ENCODE measurements at places on chromosomes 16 and 17.

DNA sequence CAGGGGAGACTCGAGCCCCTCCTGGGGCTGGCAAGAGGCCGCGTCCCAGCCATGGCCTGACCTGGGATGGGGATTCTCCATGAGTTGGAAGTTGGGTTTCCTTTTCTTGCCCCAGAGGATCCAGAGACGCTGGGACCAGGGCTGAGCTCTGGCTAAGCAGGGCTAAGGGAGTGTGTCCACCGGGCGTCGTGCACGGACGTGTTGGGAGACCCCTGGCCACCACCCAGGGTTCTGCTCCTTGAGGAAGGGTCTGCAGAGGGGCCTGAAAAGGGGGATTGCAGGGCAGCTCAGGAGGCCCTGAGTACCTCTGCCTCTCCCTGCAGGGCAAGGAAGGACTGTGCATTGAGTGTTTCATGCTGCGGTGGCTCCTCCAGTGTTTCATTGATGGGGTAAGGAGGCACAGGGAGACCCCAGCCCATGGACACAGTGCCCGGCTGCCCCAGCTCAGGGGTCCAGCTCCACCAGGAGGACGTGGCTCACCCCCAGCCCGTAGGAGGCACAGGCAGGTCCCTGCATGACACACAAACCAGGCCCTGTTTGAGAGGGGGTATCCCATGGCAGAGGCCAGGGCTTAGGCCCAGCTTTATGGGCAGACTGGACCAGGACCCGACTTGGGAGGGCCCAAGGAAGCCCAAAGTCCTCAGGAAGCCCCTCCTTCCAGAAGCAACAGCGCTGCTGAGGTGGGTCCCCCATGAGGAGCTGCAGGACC is 47.5 kb downstream of the USP22 start:
- DNase-seq, result no peak

- DNase-seq, result no peak
Observed at GRCh38 chr16:5064915-5065314, 841 bp downstream of the C16orf89 start.

GRCh38 chr17:42964161-42964932 is at the start of gene AARSD1:
TSS of gene AARSD1 (minus strand) at chr17:42964454. CDS start at chr17:42964440, 14 bp downstream.
- peak; percentile 64 for DNase-seq

DNA sequence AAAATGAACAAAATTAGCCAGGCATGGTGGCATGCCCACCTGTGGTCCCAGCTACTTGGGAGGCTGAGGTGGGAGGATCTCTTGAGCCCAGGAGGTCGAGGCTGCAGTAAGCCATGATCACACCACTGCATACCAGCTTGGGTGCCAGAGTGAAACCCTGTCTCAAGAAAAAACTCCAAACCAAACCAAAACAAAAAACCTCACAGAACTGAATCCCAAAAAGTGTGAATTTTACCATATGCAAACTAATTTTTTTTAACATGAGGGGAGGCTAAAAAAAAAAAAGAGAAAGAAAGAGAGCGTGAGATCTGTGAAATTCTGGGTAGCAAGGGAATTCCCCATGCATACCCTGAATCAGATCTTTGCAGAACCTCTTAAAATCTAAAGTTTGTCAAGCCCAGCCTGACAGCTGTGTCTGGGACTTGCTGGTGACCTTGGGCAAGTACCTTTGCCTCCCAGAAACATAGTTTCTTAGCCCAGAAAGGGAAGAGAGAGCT is 17.1 kb upstream of the CDH1 start:
- no peak for DNase-seq

DNA sequence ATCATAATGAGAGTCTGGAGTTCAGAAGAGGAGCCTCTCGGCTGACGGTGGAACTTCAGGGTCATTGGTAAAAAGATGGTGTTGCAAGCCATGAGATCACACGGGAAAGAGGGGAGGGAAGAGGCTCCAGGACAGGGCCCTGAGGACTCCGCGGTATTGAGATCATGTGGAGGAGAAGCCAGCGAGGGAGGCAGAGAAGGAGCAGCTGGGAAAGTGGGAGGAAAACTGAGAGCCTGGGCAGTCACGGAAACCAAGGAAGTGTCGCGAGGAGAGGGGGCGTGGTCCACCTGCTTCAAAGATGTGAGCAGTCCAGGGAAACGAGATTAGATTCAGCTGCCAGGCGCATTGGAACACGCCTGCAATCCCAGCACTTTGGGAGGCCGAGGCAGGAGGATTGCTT is 27.7 kb upstream of the SBK1 start:
- DNase-seq, result no peak

GRCh38 chr17:53516636-53517035 is 306.1 kb upstream of the KIF2B start:
- no peak for DNase-seq

- peak; percentile 10 for DNase-seq
Observed at GRCh38 chr16:74774223-74775139, at the start of gene FA2H. TSS of gene FA2H (minus strand) at chr16:74774820. CDS start at chr16:74774755, 65 bp downstream.

DNA sequence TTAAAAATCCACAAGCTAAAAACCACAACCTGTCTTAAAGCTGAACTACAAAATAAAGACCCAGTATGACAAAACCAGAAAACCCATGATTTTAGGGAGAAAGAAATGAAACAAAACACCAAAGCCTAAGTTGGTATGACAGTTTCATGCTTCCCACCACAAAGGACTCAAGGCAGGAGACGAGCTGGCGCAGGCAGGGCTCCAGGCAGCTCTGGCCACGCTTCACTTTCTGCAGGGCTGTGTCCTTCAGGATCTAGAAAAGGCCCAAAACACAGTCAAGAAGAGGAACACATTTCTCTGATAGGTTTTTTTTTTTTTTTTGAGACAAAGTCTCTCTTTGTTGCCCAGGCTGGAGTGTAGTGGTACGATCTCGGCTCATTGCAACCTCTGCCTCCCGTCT is 75.3 kb downstream of the WDR59 start:
- DNase-seq, result no peak

- no peak for DNase-seq
Observed at GRCh38 chr17:64250233-64250835, 12.7 kb downstream of the TEX2 start.

DNA sequence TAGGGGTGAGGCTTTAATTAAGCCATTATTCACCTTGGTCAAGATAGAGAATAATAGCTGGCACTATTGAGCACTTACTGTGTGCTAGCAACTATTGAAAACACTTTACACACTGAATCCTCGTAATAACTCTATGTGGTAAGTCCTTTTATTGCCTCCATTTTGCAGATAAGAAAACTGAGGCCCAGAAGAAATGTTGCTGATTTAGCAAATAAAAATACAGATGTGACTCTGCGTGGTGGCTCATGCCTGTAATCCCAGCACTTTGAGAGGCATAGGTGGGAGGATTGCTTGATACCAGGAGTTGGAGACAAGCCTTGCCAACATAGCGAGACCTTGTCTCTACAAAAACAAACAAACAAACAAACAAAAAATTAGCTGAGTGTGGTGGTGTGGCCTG is 19.4 kb downstream of the OTOA start:
- no peak for DNase-seq

DNA sequence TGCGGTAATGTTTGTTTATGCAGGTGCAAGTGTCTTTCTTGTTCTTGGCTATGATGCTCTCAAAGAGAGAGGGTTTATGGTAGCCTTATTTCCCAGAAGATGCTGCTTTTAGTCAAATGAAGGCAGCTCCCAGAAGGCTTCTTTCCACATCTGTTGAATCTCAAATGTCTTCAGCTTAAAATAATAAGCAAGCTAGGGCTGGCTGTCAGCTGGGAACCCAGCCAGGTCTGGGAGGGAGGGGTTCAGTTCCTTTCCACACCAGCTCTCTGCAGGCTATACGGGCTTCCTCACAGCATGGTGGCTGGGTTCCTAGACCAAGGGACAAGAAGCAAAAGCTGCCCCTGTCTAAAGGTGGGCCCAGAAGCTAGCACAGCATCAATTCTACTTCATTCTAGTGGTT is 47.4 kb upstream of the ATF7IP2 start:
- no peak for DNase-seq

DNA sequence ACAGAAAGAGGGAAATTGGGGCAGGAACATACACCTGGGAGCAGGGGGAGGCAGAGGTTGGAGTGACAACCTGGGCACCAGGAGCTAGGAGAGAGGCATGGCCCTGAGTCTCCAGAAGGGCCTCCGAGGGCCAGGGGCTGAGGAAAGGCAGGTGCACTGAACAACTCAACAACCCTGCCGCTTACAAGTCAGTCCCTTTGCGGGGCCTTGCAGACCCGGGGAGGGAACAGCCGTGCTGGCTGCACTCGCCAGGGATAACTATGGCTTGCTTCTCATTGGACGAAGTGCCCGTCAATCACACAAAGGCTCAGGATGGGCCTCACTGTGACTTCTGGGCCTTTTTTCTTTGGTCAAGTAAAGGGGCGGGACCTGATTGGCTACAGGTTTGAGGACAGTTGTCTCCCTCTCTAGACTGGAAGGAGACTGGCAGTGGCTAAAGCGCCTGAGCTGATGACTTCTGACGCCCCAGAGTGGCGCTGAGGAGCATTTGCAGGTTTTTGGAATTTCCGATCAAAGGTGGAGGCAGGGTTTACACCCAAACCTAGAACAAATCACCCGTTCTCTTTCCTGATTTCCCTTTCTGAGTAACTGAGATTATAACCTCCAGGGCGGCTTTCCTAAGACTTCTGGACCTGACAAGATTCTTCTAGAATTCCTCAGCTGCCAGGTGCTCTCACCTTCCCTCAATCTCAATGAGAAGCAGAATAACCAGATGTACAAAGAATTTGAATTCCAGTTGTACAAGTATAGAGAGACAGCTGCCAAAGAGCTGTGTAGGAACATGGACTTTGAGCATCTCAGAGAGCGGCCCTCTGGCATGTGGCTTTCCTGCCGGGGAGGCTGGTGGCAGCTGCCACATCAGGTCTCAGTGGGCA is 27.6 kb upstream of the ST6GALNAC2 start:
- DNase-seq, result no peak

DNA sequence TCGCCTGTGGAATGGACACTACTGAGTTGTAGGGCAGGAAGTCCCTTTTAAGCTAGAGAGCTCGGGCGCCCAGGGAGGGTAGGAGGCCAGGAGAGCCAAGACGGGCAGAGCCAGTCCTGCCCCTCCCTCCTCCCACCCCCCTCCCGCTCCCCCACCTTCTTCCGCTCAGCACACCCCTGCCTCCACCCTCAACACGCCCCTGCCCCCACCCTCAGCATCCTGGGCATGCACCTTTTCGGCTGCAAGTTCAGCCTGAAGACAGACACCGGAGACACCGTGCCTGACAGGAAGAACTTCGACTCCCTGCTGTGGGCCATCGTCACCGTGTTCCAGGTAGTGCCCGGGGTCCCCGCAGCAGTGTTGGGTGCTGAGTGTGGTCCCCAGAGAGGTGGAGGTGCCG is 18.3 kb downstream of the TPSG1 start:
- DNase-seq, result no peak

- DNase-seq, result no peak
Observed at GRCh38 chr17:80941171-80941570, 50.5 kb upstream of the CHMP6 start.

- no peak for DNase-seq
Observed at GRCh38 chr17:20996724-20997615, 45.8 kb downstream of the USP22 start.

- no peak for DNase-seq
Observed at GRCh38 chr16:48824271-48824670, 214.3 kb upstream of the N4BP1 start.

- DNase-seq, result no peak
Observed at GRCh38 chr16:72612256-72612655, 435.7 kb downstream of the ZFHX3 start.

DNA sequence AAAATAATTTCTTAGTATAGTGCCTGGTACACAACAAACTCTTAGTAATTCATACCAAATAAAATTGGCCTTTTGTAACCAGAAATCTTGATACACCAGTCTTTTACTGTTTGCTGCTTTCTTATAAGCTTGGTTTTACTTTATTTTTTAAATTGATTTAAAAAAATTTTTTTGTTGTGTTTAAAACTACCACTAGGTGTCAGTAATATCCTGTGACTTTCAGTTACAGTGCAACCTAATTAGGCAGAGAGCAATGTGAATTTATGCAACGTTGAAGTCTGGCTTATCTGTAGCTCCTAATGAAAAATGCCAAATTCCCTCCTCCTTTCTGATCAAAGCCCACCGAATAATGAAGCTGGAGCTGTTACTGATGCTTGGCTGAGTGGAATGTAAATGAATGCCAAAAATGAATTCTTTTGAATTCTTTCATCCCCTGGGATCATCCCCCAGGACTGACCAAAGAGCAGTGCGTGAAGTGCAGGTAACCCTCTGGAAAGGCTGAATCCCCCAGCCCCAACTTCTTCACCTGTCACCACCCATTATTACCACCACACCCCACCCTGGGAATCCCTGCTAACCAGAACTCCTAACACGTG is 3.8 kb downstream of the ERCC4 start:
- DNase-seq, result no peak

DNA sequence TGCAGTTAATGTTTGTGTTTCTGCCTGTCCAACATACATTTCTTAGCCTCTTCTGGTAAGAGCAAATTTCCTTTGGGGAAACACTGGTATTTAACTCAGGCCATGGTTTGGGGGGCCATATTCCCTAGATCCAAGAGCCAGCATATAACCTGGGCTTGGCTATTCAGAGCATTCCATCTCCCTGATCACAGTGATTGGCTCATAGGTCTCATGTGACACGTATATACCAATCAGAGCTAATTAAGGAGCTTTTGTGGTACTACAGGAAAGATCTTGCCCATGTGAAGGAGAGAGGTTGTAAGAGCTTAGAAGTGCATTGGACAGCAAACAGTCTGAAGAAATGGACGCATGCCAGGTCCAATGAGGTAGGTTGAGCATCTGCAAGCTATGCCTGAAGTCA is 33.4 kb upstream of the GPR139 start:
- DNase-seq, result no peak

DNA sequence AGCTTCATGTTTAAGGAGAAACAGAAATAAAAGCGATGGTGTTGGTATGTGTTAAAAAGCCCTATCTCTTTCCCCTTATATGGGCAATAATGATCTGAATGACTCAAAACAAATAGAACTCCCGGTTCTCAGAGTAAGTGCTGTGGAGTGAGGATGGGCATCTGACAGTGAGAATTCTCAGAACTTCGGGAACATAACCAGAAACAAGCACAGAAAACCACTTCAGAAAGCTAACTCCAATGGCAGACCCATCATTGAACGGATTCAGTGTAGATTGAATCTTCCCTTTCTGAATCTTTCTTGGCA is 67.2 kb downstream of the CDH8 start:
- no peak for DNase-seq

GRCh38 chr16:7914748-7915147 is 582.1 kb downstream of the RBFOX1 start:
- DNase-seq, result no peak

GRCh38 chr17:61221597-61222471 is 177.8 kb upstream of the TBX2 start:
- no peak for DNase-seq

- no peak for DNase-seq
Observed at GRCh38 chr17:48027322-48027981, 10.1 kb downstream of the COPZ2 start.

DNA sequence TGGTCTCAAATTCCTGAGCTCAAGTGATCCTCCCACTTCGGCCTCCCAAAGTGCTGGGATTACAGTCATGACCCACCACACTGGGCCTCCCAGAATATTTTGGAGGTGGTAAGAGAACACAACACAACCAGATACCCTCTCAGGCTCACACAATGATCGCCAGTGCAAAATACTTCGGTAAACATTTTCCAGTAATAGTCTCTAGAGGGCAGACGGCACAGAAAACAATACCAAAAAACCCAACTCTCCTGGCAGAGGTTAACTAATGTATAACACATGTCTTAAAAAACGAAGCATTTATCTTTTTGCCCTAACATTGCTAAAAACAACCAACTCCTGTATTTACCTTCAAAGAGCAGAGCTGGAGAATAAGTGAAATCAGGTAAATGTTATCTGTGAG is 10.5 kb downstream of the NUFIP2 start:
- DNase-seq, result no peak

- DNase-seq, result no peak
Observed at GRCh38 chr17:34730816-34731215, 151.4 kb downstream of the TMEM132E start.
